Epithelial cell of esophagus (primary cell): ENCODE measurements at places on chromosomes 13 and 19.

DNA sequence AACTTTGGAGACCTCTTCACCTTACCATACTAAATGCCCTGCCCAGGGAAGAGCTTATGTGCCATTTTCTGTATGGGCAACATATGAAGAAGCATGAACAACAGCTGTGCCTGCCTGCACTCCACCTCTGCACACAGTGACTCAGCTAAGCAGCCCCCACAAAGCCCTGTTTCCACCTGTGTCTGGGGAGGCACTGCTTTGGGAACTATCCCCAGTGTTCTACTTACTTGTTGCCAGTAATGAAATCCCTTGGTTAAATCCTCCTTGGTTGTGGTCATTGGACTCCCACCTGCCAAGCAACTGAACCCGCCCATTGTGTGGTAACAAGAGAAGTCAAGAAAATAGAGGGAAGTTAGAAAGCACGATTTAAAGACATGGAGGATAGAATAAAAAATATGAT is 84.6 kb downstream of the NALCN start:
- DNase-seq: no peak

DNA sequence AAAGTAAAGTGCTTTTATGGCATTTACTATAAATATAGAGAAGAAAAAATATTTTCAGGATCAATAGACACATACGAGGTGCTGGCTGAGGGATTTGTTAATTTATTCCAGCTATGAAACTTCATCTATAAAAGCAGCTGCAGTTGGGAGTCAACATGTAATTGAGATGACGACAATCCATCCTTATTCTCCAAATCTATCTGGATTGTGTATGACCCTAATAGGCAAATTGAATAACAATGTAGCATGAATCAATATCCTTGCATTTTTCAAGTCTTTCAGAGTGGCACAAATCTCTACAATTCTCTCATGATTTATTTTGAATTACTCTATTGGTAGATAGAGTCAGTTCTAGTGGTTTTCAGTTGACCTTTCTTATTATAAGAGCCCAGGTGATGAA is 1296.5 kb upstream of the SPRY2 start:
- no peak for DNase-seq

- peak; percentile 47 for DNase-seq
Measured at GRCh38 chr13:39266426-39266825, 228.2 kb downstream of the NHLRC3 start.

DNA sequence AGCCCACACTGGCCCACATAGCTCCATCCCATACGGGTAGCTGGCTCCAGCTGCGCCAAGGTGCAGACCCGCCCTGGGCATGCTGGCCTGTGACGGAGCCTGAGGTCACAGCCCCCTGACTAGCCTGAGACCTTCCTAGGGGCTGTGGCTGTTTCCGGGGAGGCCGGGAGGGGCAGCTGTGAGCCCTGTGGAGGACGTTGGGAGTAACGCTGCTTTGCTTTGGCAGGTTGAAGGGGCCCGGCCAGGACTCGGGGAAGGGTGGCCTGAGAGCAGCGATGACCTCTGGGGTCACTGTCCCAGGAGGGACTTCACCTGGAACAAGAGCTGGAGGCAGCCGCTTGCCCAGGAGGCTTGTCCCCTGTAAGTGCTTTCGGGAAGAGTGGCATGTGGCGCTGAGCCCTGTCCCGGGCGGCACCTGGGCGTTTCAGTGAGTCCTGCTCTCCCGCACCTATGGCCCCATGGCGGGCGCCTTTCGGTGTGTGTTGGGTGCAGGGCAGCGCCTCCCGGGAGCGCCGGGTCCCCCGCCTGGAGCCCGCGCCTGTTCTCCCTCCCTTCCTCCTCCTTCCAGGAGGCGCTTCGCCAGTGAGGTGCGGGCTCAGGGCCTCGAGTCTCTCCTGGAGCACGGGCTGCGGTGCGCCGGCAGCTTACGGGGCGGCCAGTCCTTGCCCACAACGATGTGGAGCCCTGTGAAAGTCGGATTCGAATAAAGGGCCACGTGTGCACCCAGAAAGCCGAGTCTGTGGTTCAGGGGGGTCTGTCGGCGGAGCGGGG is 1.1 kb upstream of the FAM174C start:
- no peak for DNase-seq

GRCh38 chr13:35144166-35144890 is 202.3 kb downstream of the NBEA start:
- DNase-seq: peak; percentile 49
